LoVo (cell line): ENCODE measurements at places on chromosomes 3 and 15.

DNA sequence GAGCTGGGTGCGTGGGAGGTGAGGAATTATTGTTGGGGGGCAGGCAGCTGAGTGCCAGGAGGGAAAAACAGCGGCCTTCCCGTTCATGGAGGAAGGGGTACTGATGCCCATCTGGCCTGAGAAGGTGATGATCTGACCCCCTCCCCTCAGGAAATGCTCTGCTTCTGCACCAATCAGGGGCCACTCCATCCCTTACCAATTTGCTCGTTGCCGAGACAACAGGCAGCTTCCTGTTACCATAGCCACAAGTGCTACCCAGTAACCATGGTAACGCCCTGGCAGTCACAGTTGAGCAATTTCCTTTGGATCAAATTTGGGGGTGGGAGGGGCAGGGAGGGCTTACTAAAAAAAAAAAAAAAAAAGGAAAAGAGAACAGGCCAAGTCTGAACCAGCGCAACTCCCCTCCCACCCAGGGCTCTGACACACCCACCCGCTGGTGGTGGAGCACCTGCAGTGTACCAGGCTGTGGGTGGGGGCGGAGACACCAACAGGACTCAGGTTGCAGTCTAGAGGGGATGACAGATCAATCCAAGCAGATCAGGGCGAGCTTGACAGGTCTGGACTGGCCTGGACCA lies 13.7 kb downstream of the CELF6 start:
- DNase-seq: no peak

DNA sequence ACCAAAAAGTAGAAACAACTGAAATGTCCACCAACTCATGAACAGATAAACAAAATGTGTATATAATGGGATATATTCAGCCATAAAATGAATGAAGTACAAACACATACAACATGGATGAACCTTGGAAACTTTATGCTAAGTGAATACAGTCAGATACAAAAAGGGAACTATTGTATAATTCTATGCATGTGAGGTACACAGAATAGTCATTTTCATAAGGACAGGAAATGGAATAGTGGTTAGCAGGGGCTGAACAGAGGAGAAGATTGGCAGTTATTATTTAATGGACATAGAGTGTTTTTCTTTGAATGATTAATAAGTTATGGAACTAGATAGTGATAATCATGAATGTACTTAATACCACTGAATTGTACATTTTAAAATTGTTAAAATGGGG lies 20.0 kb upstream of the TRANK1 start:
- DNase-seq: no peak

GRCh38 chr3:45183872-45184262 lies 37.7 kb upstream of the CDCP1 start:
- no peak for DNase-seq

GRCh38 chr3:23185861-23186260 lies 17.3 kb upstream of the UBE2E2 start:
- no peak for DNase-seq

DNA sequence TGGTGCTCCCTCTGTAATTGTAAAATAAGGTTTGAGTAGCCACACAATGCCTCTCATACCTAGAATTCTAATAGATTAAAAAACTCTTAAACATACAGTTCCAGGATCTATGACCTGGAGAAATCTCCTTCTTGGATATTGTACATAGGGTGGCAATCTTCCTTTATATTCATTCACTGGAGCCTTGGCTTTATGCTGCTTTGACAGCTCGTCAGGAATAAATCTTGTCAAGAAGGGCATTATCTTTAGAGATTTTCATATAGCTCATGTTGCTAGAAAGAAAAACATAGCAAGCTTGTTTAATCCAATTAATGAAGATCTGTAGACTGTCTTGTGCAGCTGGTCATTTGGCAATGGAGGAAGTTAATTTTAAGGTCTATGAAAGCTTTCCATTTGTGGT lies 131.1 kb downstream of the PYDC2 start:
- no peak for DNase-seq

GRCh38 chr15:72154316-72154715 lies 36.1 kb downstream of the SENP8 start:
- no peak for DNase-seq

DNA sequence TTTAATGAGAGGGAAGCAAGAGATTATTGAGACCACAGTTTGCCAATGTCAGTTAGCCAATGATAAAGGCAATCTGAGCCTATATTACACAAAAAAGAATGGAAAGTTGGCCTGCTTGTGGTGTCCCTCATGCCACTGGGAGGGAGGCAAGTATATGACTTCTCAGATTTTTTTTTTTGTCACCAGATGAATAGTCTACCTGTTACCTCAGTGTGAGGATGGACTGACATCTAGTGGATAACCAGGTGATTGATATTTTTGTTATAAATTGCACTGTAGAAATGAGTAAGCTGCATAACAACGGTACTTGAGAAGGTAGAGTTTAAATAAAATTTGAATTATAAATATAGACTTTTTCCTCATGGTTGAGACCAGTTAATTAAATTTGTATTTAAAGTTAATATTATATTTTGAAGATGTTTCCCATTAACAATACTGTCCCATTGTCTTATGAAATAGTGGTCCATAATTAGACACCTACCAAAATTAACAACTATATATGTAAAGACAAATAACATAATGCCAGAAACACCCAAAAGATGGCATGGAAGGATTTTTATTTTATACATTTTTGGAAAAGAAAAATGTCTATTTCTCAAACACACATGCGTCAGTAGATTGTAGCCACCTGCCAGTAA lies 237.8 kb upstream of the GADL1 start:
- DNase-seq: peak; percentile 37

DNA sequence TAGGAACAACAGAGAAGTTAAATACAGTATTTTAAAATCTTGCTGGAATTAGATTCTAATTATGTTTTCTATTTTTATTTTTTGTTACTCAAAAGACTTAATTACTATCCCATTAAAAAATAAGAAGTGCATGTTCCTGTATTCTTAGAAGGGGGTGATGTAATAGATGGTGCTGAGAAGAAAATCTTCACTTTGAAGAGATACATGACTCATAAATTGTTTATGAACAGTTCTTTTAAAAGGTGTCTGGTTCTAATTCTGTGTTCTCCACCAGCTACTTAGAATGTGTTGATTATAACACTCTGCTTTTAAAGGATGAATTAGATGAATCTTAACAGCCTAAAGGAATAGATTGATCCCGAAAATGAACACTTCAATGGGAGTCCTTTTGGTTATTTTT lies 8.2 kb downstream of the RCN2 start:
- DNase-seq: no peak

GRCh38 chr15:70327856-70328678 lies 230.3 kb upstream of the TLE3 start:
- DNase-seq: no peak

- no peak for DNase-seq
Measured at GRCh38 chr3:46593979-46594378, 18.3 kb upstream of the FAM240A start.

GRCh38 chr15:50241684-50242450 lies 23.7 kb downstream of the HDC start:
- DNase-seq: no peak

DNA sequence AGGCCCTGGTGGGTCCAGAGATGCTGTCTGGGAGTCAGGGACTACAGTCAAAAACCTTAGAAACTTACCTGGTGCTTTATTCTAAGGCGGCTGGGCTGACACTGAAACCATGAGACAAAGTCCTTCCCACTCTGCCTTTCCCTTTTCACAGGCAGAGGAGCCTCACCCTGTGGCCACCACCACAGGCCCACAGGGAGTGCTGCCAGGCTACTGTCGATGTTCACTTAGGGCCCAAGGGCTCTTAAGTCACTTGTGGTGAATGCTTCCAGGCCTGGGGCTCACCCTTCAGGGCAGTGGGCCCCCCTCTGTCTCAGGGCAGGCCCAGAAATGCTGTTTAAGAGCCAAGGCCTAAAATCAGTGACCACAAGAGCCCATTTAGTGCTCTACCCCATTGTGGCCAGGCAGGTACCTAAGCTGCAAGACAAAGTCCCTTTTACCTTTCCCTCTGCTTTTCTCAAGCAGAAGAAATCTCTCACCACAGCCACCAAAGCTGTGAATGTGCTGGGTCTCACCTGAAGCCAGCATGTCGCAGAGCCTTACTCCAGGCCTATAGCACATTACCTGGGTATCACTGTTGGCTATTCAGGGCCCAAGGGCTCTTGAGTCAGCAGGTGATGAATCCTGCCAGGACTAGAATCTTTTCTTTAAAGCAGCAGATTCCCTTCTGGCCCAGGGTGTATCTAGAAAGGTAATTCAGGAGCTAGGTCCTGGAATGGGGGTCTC lies 39.5 kb upstream of the GOLGA6B start:
- no peak for DNase-seq

- no peak for DNase-seq
Measured at GRCh38 chr15:67835297-67836133, 4.3 kb downstream of the RNU6-1 start.

DNA sequence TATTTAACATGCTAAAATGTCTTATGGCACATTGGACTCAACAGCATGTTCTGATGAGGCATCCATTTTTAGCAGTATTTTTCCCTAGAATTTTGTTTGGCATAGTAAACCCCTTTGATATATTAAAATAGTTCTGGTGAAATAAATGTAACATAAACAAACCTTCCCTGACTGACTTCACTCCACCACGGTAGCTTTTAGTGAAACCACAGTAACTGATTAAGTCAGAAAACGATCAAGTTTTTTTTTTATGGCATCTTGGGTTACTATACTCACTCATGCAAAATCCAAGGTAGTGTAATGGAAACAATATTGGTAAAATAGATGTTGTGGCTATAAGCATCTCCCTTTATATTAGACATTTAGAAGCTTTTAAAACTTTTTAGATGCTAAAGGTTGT lies 2.8 kb downstream of the SERP1 start:
- DNase-seq: no peak

GRCh38 chr3:165529451-165529850 lies 307.8 kb downstream of the BCHE start:
- DNase-seq: no peak

GRCh38 chr3:44721231-44722102 lies 8.0 kb upstream of the ZNF501 start:
- DNase-seq: no peak

GRCh38 chr3:99646107-99646435 lies 7.7 kb downstream of the COL8A1 start:
- DNase-seq: no peak

- DNase-seq: no peak
Measured at GRCh38 chr3:109355625-109356441, 18.5 kb upstream of the DPPA4 start.

DNA sequence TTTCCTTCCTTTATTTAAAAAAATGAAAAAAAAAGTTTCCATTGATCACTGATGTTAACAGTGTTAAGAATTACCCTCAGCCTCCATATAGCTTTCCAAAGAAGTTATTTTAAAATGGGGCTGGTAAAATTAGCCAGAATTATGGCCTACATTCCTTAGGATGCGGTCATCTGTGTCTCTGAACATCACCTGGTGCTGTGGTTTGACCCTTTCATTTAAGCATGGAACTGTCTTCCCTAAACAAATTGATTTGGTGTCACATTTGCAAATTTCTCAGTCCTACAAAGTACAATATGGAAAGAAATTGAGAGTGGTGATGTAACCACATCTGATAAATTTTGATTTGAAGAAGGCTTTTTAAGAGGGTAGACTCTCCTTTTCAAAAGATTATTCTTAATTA lies 40.3 kb upstream of the ZPLD1 start:
- DNase-seq: no peak

DNA sequence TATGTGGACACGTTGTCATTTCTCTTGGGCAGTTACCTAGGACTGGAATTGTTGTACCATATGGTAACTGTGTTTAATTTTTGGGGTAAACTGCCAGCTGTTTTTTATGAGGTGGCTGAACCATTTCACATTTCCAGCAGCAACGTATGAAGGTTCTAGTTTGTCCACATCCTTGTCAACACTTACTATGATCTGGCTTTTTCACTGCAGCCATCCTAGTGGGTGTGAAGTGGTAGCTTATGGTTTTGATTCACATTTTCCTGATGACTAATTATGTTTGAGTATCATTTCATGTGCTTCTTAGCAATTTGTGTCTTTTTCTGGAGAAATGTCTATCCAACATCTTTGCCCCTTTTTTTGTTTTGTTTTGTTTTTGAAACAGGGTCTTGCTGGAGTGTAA lies 96.2 kb downstream of the VGLL4 start:
- DNase-seq: no peak

GRCh38 chr3:110910346-110910955 lies 161.2 kb upstream of the NECTIN3 start:
- no peak for DNase-seq

DNA sequence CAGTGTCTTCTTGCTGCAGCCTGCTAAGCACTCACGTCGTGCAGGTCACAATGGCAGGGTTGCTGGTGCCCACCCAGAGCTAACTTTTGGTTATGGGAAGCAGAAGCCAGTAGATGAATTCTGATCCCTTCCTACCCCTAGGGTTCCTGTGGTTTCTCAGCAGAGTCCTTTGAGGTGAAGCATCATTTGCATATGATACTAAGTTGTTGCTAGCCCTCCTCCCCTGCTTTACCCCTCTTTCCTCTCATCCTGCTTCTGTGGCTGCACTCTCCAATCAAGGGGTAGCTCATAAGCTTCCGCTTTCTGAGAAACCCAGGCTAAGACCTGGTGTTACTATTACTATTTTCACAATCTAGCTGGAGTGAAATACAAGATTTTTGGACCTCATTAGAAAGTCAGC lies 22.1 kb upstream of the HEG1 start:
- no peak for DNase-seq

DNA sequence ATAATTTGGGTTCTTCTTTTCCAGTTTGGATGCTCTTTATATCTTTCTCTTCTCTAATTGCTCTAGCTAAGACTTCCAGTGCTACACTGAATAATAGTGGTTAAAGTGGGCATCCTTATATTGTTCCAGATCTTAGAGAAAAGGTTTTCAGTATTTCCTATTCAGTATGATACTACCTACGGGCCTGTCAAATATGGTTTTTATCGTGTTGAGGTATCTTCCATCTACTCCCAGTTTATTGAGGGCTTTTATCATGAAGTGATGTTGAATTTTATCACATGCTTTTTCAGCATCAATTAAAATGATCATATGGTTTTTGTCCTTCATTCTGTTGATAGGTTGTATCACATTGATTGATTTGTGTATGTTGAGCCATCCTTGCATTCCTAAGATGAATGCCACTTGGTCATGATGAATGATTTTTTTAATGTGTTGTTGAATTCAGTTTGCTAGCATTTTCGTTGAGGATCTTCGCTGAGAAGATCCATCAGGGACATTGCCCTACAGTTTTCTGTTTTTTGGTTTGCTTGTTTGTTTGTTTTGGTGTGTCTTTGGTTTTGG lies 3.0 kb upstream of the LRRC34 start:
- DNase-seq: no peak

GRCh38 chr3:184426691-184427141 lies 46.9 kb downstream of the CHRD start:
- no peak for DNase-seq

DNA sequence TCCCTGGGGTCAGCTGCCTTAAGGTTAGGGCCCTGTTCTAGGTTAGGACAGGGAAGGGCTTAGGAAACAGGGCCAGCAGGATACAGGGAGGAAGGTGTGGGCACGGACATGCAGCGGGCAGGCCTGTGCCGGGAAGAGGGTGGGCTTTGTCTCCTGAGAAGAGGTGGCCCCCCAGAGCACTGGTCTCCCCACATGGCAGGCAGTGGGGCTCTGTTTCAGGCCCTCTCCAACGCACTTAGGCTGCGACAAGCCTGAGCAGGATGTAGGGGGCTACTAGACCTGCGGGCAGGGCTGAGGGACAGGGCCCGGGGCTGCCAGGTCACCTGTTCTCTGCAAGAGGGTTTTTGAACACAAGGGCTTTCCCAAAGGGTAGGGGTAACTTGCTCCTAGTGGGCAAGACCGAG lies 33.5 kb downstream of the KLF13 start:
- DNase-seq: no peak

GRCh38 chr3:120497336-120497735 lies 46.5 kb upstream of the FSTL1 start:
- DNase-seq: no peak

- no peak for DNase-seq
Measured at GRCh38 chr3:32963871-32964270, 12.4 kb downstream of the CCR4 start.
